IPS DF 6.9 (cell line): ENCODE measurements at places on chromosomes 3 and 15.

GRCh38 chr3:50408443-50408944, 49.2 kb upstream of the TMEM115 start:
- no peak overlapping the region for H3K4me3 ChIP-seq
- H3K27me3 ChIP-seq: no peaks in the 10 kb centered on the region
- H3K4me1 ChIP-seq: no peaks in the 10 kb centered on the region

GRCh38 chr3:100063929-100064461, 50.3 kb downstream of the FILIP1L start:
- H3K27ac ChIP-seq: no peak overlapping the region
- no peaks in the 10 kb centered on the region for H3K27me3 ChIP-seq
- DNase-seq: no peak
- H3K36me3 ChIP-seq: no peaks in the 10 kb centered on the region
- no peaks in the 10 kb centered on the region for H3K4me1 ChIP-seq
- H3K4me3 ChIP-seq: no peak overlapping the region

DNA sequence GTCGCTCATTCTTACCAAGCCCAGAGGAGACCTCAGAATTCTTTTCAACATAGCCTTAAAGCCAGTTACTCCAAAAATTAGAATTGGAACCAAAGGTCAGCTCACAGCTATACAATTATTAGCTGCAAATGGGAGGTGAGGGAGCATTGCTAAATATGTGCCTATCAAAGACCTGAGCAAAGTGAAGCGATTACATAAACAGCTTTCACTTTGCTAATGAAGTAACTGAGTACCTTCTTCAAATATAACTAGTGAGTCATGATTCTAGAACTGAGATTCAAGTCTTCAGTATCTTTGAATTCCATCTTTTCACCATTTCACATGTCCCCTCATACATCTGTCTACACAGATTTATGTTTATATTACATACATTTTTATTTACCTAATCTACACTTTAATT, 122.6 kb downstream of the P2RY1 start:
- H3K36me3 ChIP-seq: no peaks in the 10 kb centered on the region
- H3K4me1 ChIP-seq: no peaks in the 10 kb centered on the region
- no peak for DNase-seq
- no peaks in the 10 kb centered on the region for H3K27me3 ChIP-seq
- H3K27ac ChIP-seq: no peak overlapping the region

DNA sequence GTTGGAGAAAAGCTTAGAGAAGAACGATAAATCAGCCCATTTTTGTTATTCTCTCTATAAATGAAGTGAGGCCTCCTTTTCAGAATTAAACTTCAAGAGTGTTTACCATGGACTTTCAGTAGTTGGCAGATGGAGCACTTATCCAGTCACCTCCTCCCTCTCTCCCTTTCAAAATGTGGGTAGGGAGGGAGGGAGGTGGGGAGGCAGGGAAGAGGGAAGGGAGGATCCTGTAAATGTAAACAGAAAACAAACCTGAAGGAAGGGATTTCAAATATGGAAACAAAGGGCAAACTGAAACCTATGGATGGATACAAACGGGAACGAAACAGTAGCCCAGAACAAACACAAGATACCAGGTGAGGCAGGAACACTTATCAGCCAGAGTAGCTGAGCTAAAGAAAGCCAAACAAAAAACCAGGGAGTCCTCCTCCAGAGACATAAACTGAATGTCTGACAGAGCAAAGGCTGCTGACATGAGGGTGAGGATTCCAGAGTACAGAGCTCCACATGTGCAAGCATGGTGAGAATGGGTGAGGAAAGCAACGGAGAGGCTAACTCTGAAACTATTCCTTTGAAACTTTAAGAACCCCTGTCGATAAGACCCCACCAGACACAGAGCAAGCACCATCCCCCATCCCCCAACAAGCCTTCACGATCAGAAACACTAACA, 41.0 kb upstream of the GP5 start:
- H3K27me3 ChIP-seq: no peaks in the 10 kb centered on the region
- H3K27ac ChIP-seq: no peak overlapping the region
- no peak for DNase-seq
- no peak overlapping the region for H3K4me3 ChIP-seq
- no peaks in the 10 kb centered on the region; the same call in 1 of the 2 replicates for H3K4me1 ChIP-seq
- peaks cover 6% of the 10 kb centered on the region; the same call in 1 of the 2 replicates for H3K36me3 ChIP-seq

GRCh38 chr15:71943806-71944205, 133.5 kb downstream of the NR2E3 start:
- H3K27me3 ChIP-seq: no peaks in the 10 kb centered on the region
- H3K27ac ChIP-seq: no peak overlapping the region
- H3K4me1 ChIP-seq: no peaks in the 10 kb centered on the region
- H3K36me3 ChIP-seq: no peaks in the 10 kb centered on the region

GRCh38 chr3:101868534-101869464, 19.5 kb downstream of the NFKBIZ start:
- no peak overlapping the region for H3K27ac ChIP-seq
- no peaks in the 10 kb centered on the region for H3K36me3 ChIP-seq
- H3K4me1 ChIP-seq: no peaks in the 10 kb centered on the region
- no peak for DNase-seq
- no peaks in the 10 kb centered on the region for H3K27me3 ChIP-seq

GRCh38 chr3:125037498-125038150, 18.2 kb downstream of the HEG1 start:
- H3K4me1 ChIP-seq: no peaks in the 10 kb centered on the region
- H3K36me3 ChIP-seq: no peaks in the 10 kb centered on the region
- H3K27me3 ChIP-seq: no peaks in the 10 kb centered on the region; the same call in 1 of the 2 replicates
- H3K4me3 ChIP-seq: no peak overlapping the region
- no peak overlapping the region for H3K27ac ChIP-seq

DNA sequence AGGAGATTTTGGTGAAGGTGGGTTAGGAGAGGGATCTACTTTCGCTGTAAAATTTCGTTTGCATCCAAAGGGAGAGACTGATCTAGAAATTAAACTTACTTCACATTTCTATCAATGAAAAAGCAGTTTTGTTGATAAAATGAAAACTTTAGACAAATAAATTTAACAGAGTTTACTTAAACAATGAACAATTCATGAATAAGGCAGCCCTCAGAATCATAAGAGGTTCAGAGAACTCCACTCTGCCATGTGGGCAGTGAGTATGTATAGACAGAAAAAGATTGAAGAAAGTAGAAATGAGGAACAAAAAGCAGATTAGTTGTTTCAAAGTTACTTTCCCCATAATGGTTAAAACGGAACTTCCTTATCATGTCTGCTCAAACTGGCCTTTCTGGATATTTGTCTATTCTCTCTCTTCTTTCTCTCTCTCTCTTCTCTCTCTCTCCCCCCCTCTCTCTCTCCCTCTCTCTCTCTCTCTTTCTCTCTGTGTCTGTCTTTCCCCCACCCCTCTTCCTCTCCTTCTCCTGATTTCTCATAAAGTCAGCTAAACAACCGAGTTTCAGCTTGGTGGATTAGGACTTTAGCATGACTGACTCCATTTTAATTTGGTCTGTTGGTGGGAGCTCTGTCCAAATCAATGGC, 248.9 kb downstream of the TJP1 start:
- no peak for DNase-seq
- peaks cover 6% of the 10 kb centered on the region; the same call in 1 of the 2 replicates for H3K27me3 ChIP-seq
- no peak overlapping the region for H3K4me3 ChIP-seq
- no peak overlapping the region for H3K27ac ChIP-seq
- H3K36me3 ChIP-seq: no peaks in the 10 kb centered on the region
- H3K4me1 ChIP-seq: no peaks in the 10 kb centered on the region; the same call in none of the 2 replicates
